ENCODE measurements at places on chromosomes 3 and 15.

- ATAC-seq, result no peak
Observed at GRCh38 chr3:196872316-196872715, 4.6 kb downstream of the SENP5 start.

- no peak for ATAC-seq
Observed at GRCh38 chr3:79421273-79421672, 346.5 kb downstream of the ROBO1 start.

- ATAC-seq, result no peak
Observed at GRCh38 chr15:43881944-43882343, 55.1 kb downstream of the WDR76 start.

GRCh38 chr3:122961146-122961545, 66.4 kb downstream of the SEMA5B start:
- no peak for ATAC-seq

DNA sequence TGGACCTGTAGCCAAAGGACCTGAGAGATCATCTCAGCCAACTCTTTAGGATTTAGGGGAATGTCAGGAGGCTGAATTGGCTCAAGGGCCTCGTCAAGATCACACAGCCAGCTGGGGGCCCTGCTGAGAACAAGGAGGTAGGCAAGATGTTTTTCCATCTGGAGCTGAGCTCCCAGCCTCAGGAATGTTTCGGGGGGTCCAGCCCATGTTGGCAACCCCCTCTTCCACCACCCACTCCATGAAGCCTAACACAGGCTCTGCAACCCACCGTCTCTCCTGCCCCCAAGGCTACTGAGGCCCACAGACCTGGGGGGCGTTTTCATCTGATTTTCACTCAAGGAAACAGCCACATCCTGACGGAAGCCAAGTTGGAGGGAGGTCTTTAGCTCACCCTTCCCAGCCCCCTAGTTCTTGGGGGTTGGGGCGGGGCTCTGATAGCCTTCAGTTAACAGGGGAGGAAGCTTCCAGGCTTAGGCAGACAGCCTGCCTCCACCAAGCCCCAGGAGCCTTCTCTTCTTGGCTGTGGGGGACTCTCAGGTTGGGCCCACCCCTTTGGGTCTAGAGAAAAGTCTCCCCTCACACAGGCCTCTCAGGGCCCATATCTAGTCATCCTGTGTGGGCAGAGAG, 48.8 kb downstream of the EPHB3 start:
- no peak for ATAC-seq

GRCh38 chr3:152443212-152444023, 174.7 kb downstream of the MBNL1 start:
- ATAC-seq, result no peak

GRCh38 chr15:71294251-71294910, 179.1 kb downstream of the THSD4 start:
- ATAC-seq, result peak; percentile 23

DNA sequence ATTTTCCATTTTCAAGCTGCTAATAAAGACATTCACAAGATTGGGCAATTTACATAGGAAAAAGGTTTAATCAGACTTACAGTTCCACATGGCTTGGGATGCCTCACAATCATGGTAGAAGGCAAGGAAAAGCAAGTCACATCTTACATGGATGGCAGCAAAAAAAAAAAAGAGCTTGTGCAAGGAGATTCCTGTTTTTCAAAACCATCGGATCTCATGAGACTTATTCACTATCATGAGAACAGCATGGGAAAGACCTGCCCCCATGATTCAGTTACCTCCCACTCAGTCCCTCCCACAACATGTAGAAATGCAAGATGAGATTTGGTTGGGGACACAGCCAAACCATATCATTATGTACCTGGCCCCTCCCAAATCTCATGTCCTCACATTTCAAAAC, 202.0 kb downstream of the FNDC3B start:
- no peak for ATAC-seq

DNA sequence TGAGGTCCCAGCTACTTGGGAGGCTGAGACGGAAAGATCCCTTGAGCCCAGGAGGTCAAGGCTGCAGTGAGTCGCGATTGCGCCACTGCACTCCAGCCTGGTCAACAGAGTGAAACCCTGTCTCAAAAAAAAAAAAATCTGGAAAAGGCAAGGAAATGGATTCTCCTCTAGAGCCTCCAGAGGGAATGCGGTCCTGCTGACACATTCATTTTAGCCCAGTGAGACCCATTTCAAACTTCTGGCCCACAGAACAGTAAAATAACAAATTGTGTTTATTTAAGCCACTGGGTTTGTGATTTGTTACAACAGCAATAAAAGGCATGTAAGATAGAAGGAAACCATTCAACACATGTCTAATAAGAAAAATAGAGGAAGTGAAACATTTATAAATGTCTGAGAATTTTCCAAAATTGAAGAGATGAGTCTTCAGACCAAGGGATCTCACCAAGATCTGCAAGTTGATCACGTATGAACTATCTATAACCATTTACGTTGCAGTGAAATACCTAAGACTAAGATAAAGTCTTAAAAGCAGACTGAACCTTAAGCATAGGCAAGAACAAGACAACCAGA, at the start of gene HTR3E:
HTR3E (plus strand) TSS at position 254 of the 573 bp plus-strand sequence. CDS start 466 bp downstream, outside the sequence.
- ATAC-seq, result no peak

DNA sequence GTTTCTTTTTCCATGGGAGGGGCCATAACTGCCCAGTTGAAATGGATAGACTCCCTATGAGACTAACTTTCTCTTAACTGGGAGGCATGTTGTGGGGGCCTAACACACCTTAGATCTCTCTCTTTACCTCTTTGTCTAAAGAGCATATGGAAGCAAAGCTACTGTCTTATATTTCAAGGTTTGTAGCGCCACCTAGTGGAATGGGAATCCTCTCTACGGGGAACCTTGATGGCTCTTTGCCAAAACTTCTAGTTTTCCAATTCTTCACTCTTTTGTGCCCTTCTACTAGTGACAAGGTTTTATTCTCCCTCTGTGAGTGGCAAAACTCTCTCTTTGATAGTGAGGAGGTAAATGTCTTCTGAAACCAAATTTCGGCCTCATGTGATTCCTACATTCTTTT, 1030.4 kb upstream of the CADM2 start:
- no peak for ATAC-seq

DNA sequence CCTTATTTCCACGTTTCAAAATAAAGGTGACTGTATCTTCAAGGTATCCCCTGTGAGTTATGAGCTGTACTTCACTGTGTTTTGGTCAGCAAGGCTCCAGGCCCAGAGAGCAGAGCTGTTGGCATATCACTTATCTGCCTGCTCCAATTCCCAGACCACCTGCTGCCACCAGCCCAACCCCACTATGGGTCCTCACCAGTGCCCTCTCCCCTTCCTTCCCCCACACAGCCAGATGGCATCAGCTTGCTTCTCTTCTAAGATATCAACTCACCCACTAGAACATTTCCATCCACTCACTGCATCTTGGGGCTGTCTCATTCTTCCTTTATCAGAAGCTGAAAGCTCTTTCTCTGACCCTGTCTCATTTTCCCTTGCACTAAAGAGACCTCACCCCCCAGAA, 136.9 kb upstream of the EIF1B start:
- no peak for ATAC-seq

- ATAC-seq, result no peak
Observed at GRCh38 chr3:185042312-185043050, 110.4 kb downstream of the C3orf70 start.

- ATAC-seq, result peak; percentile 43
Observed at GRCh38 chr3:11335056-11335608, 62.9 kb downstream of the ATG7 start.

- no peak for ATAC-seq
Observed at GRCh38 chr3:11969986-11970385, 34.2 kb upstream of the SYN2 start.
